Glomerular endothelial cell (primary cell): ENCODE measurements at places on chromosomes 2 and 18.

- DNase-seq: no peak
Observed at GRCh38 chr2:36562240-36562639, 35.7 kb downstream of the FEZ2 start.

GRCh38 chr18:3653263-3653850 is 203.4 kb downstream of the TGIF1 start:
- DNase-seq: no peak

DNA sequence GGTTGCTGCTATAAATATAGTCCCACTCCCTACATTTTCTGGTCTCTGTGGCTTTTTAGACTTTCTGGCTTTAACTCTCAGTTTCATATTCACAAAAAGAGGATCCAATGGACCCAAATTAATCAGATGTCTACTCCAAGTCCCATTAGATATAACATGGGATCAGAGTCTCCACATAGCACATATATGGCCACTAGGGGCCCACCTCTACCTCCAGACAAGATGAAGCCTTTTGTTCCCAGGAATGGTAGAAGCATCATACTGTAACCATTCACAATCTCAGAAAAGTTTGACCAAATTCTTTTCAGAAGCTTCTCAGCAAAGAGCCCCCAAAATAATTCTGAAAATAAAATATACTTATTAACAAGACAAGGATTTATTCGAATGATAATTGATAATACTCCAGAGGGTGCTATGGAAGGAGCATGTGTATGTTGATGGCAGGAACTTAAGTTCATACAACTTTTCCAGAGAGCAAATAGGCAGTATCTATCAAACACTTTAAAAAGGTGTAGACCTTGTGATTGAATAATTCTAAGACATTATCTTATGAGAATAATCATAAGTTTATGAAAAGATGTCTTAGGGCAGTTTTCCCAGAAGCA is 382.3 kb upstream of the CRIM1 start:
- DNase-seq: peak; percentile 54

- DNase-seq: no peak
Observed at GRCh38 chr2:210568108-210568507, 11.7 kb downstream of the CPS1 start.

- peak; percentile 76 for DNase-seq
Observed at GRCh38 chr2:43041661-43042360, 184.6 kb downstream of the ZFP36L2 start.

DNA sequence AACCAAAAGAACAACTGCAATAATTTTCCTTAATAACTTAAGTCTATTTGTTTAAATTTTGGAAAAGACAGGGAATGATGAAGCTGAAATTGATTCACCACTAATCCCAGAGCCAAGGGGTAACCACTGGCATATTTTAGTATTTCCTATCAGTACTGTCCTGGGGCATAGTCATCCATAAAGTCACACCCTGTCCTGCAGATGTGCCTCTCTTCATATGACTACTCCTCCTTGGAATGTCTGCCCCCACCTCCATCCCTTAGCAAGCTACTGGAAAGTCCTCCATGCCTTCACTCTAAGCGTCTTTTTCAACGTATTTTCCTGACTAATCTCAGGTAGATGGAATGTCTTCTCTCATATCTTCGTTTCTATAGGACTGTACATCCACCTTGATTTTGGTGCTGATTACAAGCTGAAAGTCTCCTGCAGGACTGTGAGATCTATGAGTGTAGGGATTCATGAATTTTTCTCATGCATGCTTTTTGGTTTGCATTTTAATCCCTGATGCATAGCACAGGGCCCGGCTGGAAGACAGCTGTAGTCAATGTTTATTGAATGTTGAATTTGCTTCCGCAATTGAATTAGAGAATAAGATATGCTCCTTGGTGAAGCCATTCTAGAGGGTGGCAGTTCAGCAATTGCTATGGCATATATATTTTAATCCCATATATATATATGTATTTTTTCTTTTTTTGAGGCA is 85.6 kb downstream of the MOGAT1 start:
- no peak for DNase-seq

DNA sequence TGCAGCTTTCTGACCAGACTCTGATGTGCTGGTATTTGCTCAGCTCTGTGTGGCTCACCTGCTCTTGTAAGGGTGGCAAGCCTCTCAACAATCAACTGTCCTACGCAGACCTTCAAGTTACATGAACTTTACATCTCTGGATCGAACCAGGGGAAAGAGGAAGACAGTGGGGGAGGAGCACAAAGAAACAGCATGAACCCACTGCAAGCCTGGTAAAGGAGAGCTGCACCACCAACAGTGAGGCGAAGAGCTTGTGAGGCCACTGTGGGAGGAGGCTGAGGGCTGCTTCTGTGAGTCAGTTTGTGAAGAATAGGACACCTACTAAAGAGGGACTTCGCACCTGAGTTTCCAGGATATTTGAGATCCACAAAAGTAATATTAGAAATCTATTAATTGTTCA is 18.8 kb upstream of the FAM110C start:
- no peak for DNase-seq

DNA sequence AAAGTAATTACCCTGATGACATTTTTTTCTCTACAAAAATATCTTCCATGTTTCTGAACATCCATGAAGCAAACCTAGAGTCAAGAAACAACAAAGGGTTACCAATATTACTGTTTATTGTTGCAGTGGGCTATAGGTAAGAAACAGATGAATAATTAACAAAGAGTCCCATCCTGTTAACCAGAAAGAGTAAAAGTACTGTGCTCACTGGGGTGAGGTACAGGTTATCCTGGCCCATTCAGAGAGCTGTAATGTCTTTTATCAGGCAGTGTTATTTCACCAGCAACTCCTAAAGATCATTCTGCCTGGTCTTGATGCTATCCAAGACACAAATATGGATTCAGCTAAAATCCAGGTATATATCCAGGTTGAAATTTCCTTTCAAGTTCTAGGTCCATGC is 754.9 kb downstream of the SATB2 start:
- no peak for DNase-seq

- no peak for DNase-seq
Observed at GRCh38 chr2:11581124-11581796, 47.4 kb downstream of the GREB1 start.
